Small intestine (tissue), 16 donors: ENCODE measurements at places on chromosomes 11 and 22. TPM values are rescaled to one million over a fixed set of nuclear protein-coding genes. Genes with fewer than 3 reads are reported as not detected.

The RIMBP3B gene
- not detected for polyA plus RNA-seq

The LRRC75B gene
- polyA plus RNA-seq: 123 TPM

The TMEM151A gene
- not detected for polyA plus RNA-seq

The CCDC157 gene
- polyA plus RNA-seq: 2.2 TPM

The SCN3B gene
- polyA plus RNA-seq: 1.6 TPM

The BTBD18 gene
- not detected for polyA plus RNA-seq

The CRACR2B gene
- 47.3 TPM for polyA plus RNA-seq

The TMX2 gene
- 99.7 TPM for polyA plus RNA-seq

The C11orf86 gene
- polyA plus RNA-seq: 63.6 TPM

The TRIM49C gene
- not detected for polyA plus RNA-seq

The PLXNB2 gene
- 70.3 TPM for polyA plus RNA-seq

The GDPD4 gene
- polyA plus RNA-seq: 4.5 TPM

The IGLL5 gene
- polyA plus RNA-seq: 5.6 TPM

The NF2 gene
- 6.5 TPM for polyA plus RNA-seq

The CARD16 gene
- polyA plus RNA-seq: 67.3 TPM

The POU2AF3 gene
- polyA plus RNA-seq: 3.4 TPM

The MICAL2 gene
- 22.2 TPM for polyA plus RNA-seq

The TENM4 gene
- polyA plus RNA-seq: not detected

The MED17 gene
- 32.7 TPM for polyA plus RNA-seq

The TMEM191C gene
- 2.0 TPM for polyA plus RNA-seq

The FAM180B gene
- polyA plus RNA-seq: 0.10 TPM

The FXYD2 gene
- 3.2 TPM for polyA plus RNA-seq
